Chondrocyte (in vitro differentiated cells): ENCODE measurements at places on chromosomes 11 and 22.

- peak; percentile 82 for DNase-seq
Observed at GRCh38 chr22:39171623-39172264, 19.3 kb upstream of the CBX7 start.

GRCh38 chr22:31947296-31947695 is 3.0 kb downstream of the YWHAH start:
- no peak for DNase-seq

DNA sequence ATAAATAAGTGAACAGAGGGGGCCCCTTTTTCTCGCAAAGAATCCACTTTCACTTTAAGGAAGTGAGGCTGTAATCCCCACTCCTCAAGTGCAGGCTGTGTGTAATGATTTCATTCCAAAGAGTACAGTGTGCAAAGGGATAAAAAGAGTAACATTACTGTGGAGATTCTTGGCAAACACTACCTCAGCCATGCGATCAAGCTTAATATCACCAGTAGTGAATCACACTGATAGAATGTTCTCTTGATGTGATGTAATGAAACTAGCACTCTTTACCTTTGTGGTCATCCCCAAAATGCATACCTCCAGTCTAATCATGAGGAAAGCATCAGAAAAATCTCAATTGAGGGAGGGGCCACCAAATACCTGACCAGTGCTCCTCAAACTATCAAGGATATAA is 246.1 kb upstream of the CHORDC1 start:
- DNase-seq = no peak

DNA sequence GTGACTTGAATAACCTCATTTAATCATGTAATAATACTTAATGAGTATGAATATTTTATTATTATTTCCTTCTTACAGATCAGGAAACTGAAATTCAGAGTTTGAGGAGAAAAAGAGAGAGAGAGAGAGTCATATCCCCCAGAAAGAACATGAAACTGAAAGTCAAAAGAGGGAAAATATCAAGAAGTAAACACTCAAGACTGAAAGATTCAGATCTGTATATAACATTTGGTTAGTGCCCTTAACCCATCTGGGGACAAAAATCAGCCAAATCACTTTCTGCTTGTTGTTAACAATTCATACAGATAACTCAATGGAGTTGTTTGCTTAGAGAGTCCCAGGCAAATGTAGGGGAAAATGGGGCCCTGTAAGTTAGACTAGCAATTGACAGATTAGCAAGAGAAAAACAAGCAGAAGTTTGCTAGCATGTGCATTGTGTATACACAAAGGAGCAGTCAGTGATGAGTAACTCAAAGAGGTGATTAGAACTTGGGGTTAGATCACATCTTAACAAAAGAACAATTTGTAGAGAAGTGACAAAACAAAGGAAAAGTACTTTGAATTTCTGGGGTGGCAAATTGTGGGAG is 25.9 kb upstream of the MMP13 start:
- DNase-seq = no peak

- DNase-seq = peak; percentile 86
Observed at GRCh38 chr11:1507381-1508140, 21.0 kb upstream of the MOB2 start.

- no peak for DNase-seq
Observed at GRCh38 chr11:44727373-44728287, 868 bp downstream of the TSPAN18 start.

DNA sequence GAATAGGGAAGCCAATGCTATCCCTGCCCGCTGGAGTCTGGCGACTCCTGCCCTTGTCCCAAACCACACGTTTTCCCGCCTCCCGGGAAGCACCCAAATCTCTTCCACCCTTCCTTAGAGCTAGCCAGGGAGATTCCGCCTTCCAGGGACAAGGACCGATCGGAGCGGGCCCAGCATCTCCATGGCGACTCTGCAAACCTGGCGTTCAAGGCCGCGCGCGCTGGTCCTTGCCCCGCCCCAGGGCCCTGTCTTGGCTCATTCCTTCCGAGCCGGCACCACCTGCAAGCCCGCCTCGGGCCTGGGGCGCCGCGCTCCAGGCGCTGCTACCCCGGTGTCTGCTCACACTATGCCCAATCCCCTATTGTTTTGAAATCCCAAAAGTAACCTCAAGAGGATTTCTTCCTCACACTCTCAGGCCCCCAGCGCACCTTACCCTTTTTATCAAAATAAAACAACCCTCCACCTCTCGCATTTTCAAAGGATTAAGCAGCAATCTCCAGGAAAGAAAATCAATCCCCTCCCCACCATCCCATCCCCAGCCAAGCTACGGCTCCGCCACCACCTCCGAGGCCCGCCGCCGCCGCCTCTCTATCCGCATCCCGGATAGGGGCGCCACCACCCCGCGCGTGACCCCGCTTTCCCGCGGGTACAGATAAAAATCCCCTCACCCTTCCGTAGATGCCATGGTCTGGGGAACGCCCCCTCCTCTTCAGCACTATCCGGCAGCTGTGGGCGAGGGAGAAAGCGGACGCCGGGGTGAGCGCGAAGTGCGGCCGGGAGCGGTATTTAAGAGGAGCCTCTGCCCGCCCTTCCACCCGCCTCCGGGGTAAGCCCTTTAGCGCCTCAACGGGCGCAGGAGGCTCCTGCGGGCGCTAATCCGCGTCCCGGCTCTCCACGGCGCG is 825 bp downstream of the SLC1A2 start:
- no peak for DNase-seq

GRCh38 chr11:77159219-77159936 is 31.3 kb downstream of the MYO7A start:
- no peak for DNase-seq
